ENCODE measurements at places on chromosomes 5 and 9.
A peak's percentile ranks its signal among the peaks of the same experiment; 100 is the strongest.

DNA sequence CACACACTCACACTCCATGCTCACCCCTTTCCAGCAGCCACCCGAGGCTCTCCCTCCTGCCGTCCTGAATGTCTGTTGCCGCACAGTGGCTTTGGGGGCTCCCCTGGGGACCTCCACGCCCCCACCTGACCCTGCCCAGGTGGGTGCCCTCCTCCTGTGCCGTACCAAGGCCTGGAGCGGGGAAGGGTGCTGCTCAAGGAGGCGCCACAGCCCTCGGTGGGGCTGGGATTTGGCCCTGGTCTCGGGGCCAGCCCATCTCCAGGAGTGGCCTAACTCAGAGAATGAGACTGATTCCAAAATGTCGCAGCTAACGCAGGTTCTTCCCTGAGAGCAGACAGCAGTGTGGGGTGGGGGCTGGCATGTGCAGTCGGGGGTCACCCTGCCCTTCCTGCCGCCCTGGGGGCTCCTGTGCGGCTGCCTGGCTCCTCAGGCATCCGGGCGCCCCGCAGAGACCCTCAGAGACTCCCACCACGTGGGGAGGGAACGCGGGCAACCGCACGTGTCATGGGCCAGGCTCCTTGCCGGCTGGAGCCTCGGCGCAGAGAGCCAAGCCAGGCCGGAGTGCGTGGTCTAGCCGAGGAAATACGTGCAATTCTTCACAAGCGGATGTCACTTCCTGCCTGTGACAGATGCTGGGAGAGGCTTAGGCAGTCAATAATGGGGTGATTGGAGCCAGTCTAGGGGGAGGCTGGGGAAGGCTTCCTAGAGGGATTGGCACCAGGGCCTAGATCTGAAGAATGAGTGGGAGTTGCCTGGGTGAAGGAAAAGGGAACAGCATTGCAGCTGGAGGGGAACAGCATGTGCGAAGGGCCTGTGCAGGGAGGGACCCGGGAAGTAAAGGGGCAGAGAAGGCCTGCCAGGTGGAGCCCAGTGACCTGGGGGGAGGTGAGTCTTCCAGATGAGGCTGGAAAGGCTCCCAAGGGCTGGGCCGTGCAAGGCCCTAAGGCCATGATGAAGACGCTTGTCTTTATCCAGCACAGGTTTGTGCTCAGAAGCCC is 44.1 kb downstream of the C9orf50 start:
- DNase-seq, result no peak

DNA sequence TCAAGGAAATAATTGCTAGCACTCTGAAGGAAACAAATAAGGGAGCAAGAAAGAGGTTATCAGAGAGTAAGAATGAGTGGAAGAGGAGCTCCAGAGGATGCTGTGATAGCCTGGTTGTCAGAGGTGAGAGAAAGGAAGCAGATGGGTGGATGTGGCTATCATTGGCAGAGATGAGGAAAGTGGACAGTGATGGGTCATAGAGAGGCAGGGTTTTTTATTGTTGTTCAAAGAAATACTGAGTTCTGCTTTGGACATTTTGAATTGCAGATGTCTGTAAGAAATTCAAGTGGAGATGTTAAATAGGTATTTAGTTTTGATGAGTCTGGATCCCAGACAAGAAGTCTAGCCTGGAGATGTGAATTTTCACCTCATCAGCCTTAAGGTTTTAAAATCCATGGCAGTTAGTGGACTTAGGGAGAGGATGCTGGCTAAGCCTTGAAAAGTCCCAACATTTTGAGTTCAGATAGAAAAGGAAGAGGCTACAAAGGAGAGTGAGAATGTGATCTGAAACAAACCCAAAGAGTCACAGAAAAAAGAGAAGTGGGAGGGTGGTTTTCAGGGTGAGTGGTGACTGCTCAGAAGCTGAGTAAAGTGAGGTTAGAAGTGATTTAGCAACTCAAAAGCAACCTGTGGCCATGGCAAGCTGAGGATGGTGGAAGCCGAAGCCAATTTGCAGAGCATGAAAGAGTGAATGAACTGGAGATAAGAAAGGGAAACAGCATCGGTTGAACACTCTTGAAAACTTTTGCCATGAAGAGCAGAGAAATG is 50.4 kb downstream of the PPIC start:
- no peak for DNase-seq

- peak; percentile 89 for DNase-seq
Observed at GRCh38 chr5:83474161-83474796, 2.7 kb downstream of the VCAN start.

- no peak for DNase-seq
Observed at GRCh38 chr9:71210326-71210725, 88.9 kb upstream of the TRPM3 start.

DNA sequence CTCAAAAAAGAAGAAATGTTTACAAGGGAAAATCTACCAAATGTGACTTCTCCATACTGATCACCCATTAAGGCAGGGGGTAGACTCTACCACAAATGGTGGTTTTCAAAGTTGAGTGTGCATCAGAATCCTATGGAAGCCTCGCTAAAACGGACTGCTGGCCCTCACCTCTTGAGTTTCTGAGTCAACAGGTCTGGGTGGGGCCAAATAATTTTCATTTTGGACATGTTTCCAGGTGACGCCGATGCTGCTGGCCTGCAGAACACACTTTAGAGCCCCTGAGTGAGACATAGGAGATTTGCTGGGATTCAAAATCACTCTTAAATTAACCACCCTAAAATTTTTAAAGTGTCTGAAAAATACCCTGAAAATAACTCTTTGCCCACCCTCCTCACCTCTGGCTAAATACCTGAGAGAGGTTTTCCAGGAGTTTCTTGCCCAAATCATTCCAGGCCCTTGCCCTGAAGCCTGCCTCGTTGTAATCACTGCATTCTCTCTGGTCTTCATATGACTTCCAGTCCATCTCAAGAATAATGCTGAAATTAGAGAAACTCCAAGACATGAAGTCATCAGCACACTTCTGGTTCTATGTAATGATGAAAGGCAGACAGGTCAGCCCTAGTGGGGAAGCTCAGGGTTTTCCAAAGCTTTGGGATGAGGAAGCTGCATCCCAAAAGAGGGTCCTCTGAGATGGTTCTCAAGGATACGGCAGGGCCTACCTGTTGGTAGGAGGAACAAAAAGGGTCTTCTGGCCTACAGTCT is 18.2 kb downstream of the C9orf152 start:
- no peak for DNase-seq

DNA sequence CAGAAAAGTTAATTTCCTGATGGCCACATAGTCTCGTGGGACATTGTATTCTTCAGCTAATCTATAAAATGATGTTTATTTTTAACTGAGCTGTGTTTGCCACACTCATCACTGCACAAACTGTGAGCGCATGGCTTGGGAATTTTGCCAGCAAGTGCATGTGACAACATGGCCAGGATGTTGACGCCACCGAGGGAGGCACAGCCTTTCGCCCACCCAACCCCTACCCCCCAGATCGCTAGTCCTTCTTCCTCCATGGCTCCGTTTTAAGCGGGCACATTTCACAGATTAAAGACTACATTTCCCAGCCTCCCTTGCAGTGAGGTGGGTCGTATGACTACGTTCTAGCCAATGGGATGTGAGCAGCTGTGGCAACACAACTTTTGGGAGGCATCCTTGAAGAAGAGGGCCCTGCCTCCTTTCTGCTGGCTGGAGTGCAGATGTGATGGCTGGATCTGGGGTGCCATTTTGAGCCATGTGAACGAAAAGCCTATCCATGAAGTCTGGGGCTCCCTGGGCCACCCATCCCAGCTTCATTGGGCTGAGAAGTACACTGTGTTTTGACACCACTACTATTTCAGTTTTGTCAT is 7.9 kb downstream of the NRARP start:
- DNase-seq, result peak; percentile 60

DNA sequence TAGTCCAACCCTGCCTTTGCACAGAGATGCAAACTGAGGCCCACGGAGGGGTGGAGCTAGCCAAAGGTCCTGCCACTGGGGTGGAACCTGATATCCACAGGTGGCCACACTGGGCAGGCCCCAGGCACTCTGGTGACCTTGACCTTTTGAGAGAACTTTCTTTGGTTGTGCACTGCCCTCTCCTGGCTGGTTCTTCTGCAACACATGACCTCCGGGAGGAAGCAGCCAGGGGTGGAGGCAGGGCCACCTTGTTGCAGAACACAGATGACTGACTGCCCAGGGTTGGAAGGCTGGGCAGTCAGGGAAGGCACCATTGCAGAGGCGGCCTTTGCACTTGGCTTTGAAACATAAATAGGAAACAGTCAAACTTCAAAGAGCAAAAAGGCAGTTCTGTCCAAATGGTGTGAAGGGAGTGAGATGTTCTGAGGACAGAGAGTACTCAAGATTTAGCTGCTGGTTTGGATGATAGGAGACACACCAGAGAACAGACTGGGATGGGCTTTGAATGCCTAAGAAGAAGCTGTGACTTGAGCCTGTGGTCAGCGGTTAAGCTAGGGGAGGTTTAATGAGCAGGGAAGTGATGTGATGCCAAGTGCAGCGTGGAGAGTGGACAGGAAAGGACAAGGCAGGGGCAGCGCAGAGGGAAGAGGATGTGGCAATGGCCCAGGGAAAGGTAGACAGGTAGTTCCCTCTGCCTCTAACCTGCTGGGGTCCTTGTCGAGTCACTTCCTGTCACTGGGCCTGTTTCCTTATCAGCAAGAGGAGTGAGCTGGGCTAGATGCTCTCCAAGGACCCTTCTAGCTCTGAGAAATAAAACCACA is 6.8 kb upstream of the TCOF1 start:
- DNase-seq, result peak; percentile 80

- no peak for DNase-seq
Observed at GRCh38 chr5:116420540-116420939, 154.1 kb downstream of the SEMA6A start.

DNA sequence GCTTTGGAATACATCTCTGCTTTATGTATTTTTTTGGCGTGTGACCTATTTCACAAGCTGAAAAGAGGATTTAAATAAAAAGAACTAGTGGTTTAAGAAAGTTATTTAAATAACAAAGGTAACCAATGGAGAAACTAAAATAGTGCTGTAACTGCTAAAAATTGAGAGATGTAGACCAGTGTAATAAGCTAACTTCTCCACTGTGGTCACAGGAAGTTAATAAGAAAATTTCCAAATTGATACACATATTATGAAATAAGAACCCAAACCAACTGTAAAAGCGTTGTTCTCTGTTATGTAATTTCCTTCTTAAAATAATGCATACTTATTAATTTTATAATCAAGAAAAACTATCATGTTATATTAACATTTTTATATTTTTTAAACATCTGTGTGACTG is 29.1 kb upstream of the ZFAND5 start:
- DNase-seq, result no peak

- DNase-seq, result no peak
Observed at GRCh38 chr5:441996-442334, 1.0 kb upstream of the EXOC3 start.

GRCh38 chr5:143569213-143569701 is 165.8 kb upstream of the NR3C1 start:
- no peak for DNase-seq

DNA sequence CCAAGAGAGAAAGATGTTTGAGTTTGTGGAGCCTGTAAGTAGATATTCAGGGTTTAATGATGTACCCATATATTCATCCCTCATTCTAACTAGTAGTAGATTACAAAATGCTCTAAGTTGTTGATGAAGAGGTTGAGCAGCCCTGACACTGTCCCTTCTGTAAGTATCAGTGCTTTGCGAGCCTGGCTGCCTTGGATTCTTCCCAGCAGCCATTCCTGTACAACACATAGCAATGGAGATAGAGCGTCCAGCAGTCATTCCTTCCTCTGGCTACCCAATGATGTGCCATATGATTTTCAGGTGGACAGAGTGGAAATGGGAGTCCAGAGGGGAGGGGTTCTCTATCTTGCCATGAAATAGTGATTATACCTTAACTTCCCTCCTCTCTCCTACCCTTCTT is 124.1 kb downstream of the ARHGAP26 start:
- DNase-seq, result no peak

DNA sequence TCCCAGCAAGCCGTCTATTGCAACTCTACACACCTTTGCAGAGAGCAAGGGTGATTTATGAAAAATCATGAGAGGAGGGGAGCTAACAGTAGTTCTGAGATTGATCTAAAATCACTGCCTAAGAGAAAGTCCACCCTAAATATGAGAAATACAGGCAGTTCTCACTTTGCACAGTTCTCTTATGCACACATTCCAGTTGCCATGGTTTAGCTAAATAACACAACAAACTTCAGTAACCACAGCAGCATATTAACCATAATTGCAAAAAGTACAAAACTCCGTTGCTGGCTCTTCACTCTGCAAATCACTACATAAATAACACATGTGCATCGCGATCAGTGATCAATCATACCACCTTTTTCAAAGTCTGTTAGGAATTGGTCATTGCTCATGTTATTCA is 31.1 kb downstream of the PGGT1B start:
- no peak for DNase-seq

- no peak for DNase-seq
Observed at GRCh38 chr9:128021098-128021497, 40.3 kb upstream of the EEIG1 start.

DNA sequence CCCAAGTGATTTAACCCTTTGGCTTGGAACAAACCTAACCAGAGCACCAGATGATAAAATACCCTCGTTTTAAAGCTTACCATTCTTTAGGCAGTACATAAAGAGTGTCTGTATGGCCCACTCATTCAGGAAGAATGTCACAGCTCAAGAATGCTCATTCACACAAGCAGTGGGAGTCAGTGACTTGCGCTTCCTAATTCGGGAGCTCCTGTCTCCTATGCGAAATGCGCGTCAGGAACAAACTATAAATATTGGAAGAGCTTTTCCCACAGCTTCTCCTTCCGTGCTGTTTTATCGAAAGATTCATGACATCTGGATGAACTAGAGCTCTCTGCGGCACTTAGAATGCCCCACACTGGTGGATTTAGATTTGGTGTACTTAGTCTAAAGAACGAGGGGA is 66.6 kb downstream of the NTRK2 start:
- DNase-seq, result no peak

DNA sequence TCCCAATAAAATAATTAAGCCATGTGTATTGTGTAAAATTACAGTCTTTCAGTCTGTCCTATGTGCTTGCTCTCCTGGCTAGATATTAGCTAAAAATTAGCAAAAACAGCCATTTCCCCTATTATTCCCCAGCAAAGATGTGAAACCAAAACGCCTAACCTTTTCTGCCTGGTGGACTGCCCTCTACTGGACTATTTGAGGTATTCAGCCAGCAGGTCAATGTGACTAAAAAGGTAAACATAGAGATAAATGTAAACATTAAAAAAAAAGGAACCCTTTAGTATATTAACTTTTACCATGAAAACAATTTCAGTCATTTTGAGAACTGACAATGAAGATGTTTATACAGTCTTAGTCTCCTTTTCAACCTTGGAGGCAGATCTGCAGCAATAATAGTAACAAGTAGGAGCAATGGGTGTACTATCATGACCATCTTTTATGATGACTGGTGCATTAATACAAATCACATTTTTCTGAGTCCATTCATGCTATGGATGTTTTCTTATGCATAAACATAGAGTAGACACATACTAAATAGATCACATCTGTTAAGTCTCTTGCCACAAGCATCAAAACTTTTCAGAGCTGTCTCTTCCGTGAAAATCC is 10.1 kb downstream of the ATG12 start:
- DNase-seq, result peak; percentile 32

DNA sequence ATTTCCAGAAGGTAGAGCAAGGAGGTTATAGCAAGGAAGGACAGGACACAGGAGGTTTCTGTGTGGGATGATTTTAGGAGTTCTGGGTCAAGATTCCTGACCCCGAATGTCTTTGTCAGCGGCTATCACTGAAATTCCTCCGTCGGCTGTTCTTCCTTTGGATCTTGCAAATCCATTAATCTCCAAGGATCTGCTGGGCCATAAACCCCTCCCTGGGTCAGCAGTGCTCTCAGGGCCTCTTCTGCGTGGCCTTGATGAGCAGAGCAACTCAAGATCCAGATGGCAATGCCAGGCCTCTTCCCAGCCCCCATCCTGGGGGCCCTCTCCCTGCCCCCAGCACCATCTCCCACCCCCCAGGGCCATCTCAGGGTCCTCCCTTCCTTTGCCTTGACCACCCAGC is 16.3 kb upstream of the COL27A1 start:
- DNase-seq, result no peak

- DNase-seq, result no peak
Observed at GRCh38 chr5:131846536-131846935, 49.7 kb upstream of the FNIP1 start.

Measured in BE2C (cell line).